Effector memory CD4-positive, alpha-beta T cell (primary cell): ENCODE measurements at places on chromosomes 16 and 17.

DNA sequence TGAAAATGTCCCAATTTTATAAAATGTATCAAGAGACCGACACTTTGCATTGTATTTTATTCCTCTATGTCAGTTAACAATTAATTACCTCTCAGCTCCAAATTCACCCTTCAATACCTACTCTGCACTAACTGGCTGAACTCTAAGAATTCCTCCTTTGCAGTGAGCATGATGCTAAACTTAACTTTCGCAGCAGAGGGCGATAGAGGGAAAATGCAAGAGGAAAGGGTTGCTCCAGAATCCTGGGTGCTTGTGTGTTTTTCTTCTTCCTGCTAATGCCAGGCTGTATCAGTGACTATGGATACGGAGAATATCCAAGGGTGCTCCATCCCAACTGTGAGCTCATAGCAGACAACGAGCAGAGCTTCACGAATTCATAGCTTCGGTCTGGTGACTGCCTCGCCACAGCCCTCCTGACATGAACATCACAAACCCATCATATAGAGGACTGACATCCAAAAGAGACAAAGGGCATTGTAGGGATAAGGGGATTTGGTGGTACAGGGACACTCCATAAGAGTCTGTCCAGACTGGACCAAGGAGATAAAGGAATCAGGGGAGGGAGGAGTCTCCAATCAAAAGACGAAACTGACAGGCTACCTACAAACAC lies 172.9 kb downstream of the STX8 start:
- H3K4me1 ChIP-seq = no peaks in the 10 kb centered on the region
- H3K27ac ChIP-seq = no peak overlapping the region
- no peak for DNase-seq

DNA sequence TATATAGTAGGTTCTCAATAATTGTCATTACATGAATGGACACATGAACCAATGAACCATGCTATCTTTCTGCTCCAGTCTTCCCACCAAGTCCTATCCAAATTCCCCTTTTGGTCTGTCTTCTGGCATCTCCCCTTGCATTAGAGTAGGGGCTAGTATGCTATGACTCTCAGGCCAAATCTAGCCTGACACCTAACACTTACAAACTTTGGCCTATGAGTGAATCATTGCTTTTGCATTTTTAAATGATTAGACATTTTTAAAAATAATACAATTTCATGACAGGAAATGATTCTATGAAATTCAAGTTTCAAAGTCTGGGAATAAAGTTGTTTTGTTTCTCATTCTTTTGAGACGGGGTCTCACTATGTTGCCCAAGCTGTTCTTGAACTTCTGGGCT lies 102.5 kb upstream of the MAF start:
- no peak for DNase-seq
- no peaks in the 10 kb centered on the region for H3K36me3 ChIP-seq
- no peaks in the 10 kb centered on the region for H3K4me1 ChIP-seq
- no peaks in the 10 kb centered on the region for H3K27me3 ChIP-seq
- no peak overlapping the region for H3K27ac ChIP-seq

- H3K27me3 ChIP-seq = no peaks in the 10 kb centered on the region
- H3K4me3 ChIP-seq = no peak overlapping the region
- no peak overlapping the region for H3K27ac ChIP-seq
Observed at GRCh38 chr16:76741623-76742022, 449.4 kb upstream of the MON1B start.

DNA sequence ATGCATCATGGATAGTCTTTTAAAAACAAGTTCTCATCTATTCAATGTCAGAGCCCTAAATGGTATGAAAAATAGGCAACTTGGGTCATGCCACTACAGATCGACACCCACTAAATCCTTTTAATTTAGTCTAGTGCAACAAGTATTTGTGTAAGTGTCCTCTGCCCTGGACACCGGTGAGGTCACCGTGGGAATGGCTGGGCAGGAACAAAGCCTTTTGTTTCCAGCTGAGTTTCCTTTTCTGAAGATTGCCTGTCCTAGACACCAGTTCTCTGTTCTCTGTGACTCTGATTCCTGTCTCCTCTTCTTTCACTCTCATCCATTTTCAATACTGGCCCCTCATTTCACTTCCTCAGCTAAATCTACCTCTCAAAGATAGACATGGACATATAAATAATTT lies 446.5 kb downstream of the MAF start:
- H3K4me3 ChIP-seq = no peak overlapping the region
- no peak for DNase-seq
- no peak overlapping the region for H3K27ac ChIP-seq
- no peaks in the 10 kb centered on the region for H3K27me3 ChIP-seq
- no peaks in the 10 kb centered on the region for H3K36me3 ChIP-seq
- no peaks in the 10 kb centered on the region for H3K4me1 ChIP-seq

DNA sequence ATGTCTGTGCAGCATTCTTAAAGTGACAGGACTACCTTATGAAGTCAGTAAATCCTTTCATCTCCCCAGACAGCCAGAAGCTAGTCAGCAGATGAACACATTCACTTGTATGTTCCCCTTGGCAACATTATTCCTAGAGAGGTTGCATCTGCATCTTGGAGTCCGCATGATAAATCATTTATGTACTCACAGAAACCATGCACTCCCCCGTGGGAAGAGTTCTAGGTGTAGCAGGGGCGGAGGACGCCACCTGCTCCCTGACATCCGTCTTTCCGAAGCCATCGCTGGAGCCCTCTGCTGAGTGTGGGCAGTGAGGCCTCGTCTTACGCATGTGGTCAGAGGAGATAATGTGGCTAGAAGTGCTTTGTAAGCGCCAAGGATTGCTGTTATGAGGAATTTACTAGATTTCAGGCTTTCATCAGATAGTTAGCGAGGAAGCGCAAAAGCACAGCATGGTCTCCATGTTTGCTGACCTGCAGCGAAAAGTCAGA lies 144.5 kb downstream of the RPTOR start:
- DNase-seq = no peak
- H3K4me1 ChIP-seq = no peaks in the 10 kb centered on the region
- no peak overlapping the region for H3K4me3 ChIP-seq
- H3K27ac ChIP-seq = no peak overlapping the region

- peaks cover 26% of the 10 kb centered on the region for H3K4me1 ChIP-seq
- peak; percentile 45 for DNase-seq
- H3K36me3 ChIP-seq = peaks cover 46% of the 10 kb centered on the region
- H3K27me3 ChIP-seq = no peaks in the 10 kb centered on the region
Observed at GRCh38 chr16:30068750-30069610, 3.4 kb downstream of the ALDOA start.

DNA sequence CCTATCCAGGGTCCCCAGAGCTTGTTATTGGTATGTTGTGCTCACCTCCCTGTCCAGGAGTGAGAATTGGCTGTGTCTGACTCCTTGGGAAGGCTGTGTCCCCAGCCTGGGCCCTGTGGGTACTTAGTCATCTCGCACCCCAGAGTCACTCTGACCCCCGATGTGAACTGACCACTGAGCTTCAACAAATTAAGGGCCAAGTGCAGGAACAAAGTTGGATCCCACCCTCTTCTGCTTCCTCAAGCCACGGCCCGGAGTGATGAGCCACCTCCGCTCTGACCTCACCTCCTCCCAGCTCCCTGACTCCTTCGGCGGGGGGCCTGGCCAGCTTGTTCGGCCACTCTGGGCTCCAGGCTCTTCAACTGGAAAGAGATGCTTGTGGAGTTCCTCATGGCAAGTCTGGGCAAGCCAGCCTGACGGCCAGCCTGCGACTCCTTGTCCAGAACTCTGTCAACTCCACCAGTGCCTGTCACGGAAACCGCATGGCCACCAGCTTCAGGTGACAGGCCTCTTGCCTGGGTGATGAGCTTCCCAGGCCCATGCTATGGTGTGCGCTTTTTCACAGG lies 22.3 kb upstream of the MPRIP start:
- no peaks in the 10 kb centered on the region for H3K27me3 ChIP-seq
- H3K4me1 ChIP-seq = peaks cover 23% of the 10 kb centered on the region
- no peaks in the 10 kb centered on the region for H3K36me3 ChIP-seq
- H3K27ac ChIP-seq = no peak overlapping the region

GRCh38 chr16:57270221-57271062 lies 14.0 kb downstream of the PLLP start:
- H3K4me1 ChIP-seq = peaks cover 20% of the 10 kb centered on the region
- H3K27ac ChIP-seq = no peak overlapping the region
- no peaks in the 10 kb centered on the region for H3K36me3 ChIP-seq
- H3K27me3 ChIP-seq = no peaks in the 10 kb centered on the region
- no peak for DNase-seq

- no peaks in the 10 kb centered on the region for H3K27me3 ChIP-seq
- H3K36me3 ChIP-seq = no peaks in the 10 kb centered on the region
- DNase-seq = no peak
- no peak overlapping the region for H3K27ac ChIP-seq
- H3K4me3 ChIP-seq = no peak overlapping the region
Observed at GRCh38 chr16:3088925-3089716, 10.0 kb downstream of the ZSCAN10 start.

DNA sequence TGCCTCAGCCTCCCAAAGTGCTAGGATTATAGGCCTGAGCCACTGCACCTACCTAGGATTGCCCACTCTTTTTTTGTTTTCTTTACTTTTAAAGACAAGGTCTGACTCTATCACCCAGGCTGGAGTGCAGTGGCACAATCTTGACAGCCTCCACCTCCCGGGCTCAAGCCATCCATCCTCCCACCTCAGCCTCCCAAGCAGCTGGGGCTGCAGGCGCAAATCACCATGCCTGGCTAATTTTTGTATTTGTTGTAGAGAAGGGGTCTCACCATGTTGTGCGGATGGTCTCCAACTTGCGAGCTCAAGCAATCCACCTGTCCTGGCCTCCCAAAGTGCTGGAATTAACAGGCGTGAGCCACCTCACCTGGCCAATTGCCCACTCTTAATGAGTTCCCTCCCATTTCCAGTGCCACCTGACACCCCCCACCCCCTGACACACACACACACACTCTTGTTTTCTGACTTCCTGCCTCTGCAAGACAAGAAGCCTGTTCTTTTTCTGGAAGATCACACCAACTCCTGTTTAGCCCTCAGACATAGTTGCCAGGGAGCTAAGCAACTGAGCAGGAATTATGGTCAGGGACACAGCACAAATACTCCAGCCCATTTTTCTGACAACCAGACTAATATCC lies 2.6 kb downstream of the OVCA2 start:
- peaks cover 13% of the 10 kb centered on the region for H3K36me3 ChIP-seq
- H3K4me3 ChIP-seq = no peak overlapping the region
- no peak for DNase-seq
- H3K4me1 ChIP-seq = peaks cover 23% of the 10 kb centered on the region

- DNase-seq = no peak
- H3K36me3 ChIP-seq = no peaks in the 10 kb centered on the region
- no peaks in the 10 kb centered on the region for H3K27me3 ChIP-seq
- no peak overlapping the region for H3K27ac ChIP-seq
- no peaks in the 10 kb centered on the region for H3K4me1 ChIP-seq
Observed at GRCh38 chr17:61532826-61533225, 58.2 kb downstream of the NACA2 start.

DNA sequence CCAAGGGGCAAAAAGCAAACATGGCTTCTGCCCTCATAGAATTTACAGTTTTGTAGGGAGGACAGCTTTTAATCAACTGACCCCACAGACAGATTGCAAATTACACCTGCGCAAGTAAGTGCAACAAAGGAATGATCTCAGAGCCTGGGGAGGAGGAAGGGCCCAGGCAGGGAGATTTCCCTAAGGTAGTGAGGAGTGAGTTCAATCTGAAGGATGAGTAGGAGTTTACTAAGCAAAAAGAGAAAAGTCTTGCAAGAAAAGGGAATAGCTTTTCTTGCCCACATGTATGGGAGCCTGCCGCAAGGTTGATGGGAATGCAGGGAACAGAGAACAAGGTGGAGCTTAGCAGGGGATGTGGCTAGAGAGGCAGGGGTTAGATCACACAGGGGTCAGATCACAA lies 1.6 kb upstream of the SOCS7 start:
- peaks cover 11% of the 10 kb centered on the region for H3K4me1 ChIP-seq
- DNase-seq = no peak
- H3K4me3 ChIP-seq = no peak overlapping the region

DNA sequence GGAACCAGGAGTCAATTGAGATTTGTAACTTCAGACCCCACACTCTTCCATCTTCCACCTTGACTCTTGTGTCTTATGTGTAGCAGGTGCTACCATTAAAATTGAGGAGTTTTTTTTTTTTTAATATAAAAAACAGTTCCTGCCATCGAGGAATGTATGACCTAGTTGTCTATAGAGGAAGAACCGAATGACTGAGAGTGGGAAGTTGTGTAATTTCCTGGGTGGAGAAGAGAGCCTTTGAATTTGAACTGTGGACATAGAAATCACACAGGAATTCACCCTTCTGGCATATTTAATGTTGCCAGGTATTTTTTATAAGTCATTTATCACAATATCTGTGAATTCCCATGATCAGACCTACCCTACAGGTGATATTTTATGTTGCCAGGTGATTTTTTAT lies 22.0 kb downstream of the SP2 start:
- H3K4me1 ChIP-seq = no peaks in the 10 kb centered on the region
- no peaks in the 10 kb centered on the region for H3K27me3 ChIP-seq
- H3K4me3 ChIP-seq = no peak overlapping the region
- no peak overlapping the region for H3K27ac ChIP-seq

DNA sequence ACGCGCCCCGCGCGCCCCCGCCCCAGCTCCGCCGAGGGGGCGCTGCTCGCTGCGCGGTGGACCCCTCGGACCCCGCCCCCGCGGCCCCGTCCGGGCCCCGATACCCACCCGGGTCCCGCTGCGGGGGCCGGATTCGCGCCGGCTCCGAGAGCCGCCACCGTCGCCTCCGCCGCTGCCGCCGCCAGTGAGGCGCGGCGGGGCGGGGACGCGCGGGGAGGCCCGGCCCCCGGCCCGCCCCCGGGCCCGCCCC lies at the start of gene TBC1D16:
Gene TBC1D16 (minus strand): TSS at position 186 of the 250 bp plus-strand sequence. CDS start 22,325 bp downstream, outside the sequence.
- H3K27ac ChIP-seq = peak within 1 kb of the TSS; percentile 70
- no peaks in the 10 kb centered on the region for H3K27me3 ChIP-seq
- peak within 1 kb of the TSS; percentile 75 for H3K4me3 ChIP-seq
- H3K36me3 ChIP-seq = no peaks in the 10 kb centered on the region

GRCh38 chr16:70634861-70635260 lies 11.5 kb upstream of the IL34 start:
- no peak overlapping the region for H3K27ac ChIP-seq
- H3K4me3 ChIP-seq = no peak overlapping the region
- H3K4me1 ChIP-seq = no peaks in the 10 kb centered on the region
- H3K36me3 ChIP-seq = no peaks in the 10 kb centered on the region
- DNase-seq = no peak

DNA sequence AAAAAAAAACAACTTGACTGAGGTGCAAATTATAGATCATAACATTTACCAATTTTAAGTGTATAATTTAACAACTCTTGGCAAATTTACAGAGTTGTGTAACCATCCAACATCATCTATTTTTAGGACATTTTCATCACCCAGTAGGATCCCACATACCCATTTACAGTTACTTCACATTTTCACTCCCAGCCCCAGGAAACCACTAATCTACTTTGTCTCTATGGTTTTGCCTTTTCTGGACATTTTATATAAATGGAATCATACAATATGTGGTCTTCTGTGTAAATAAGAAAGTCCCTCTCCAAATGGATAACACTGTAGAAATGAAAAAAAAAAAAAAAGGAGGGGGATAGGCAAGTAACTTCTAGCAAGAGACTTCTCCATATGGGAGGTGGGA lies 26.1 kb upstream of the XYLT1 start:
- no peak for DNase-seq
- no peaks in the 10 kb centered on the region for H3K4me1 ChIP-seq
- no peak overlapping the region for H3K27ac ChIP-seq
- no peak overlapping the region for H3K4me3 ChIP-seq
